KG1 (cell line): ENCODE measurements at places on chromosomes 6 and 20.

- no peak for DNase-seq
These were observed 1422.8 kb upstream of the EYS start for GRCh38 chr6:67129780-67130179.

DNA sequence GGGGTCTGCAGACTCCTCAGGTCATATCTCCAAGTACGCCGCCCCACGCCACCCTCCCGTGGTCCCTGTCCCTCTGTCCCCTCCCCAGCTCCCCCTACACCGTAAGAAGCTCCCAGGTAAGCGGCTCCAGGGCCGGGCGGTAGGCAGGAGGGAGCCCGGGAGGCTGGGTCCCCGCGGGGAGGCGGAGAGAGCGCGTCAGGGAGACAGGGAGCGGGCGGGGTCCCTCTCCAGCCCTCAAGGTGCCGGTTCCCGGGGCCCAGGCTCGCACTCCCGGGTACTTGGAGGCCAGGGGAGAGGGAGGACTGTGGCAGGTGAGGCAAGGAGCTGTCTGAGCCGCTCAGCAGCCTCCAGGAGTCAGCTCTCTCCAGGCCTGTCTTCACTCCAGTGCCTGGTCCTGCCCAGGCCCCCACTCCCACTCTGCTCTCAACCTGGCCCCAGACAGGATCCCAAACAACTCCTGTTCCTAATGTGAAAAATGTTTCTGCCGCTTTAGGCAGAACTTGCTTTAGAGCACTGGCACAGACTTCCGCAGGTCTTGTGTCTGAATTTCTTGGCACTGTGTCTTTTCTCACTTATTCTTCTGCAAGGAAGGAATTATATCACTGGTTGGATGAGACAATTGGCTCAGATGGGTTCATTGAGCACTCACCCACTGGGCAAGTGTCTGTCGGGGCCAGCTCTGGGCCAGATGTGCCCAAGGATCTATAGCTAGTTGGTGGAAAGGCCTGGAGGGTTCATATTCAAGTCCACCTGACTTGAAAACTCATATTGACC lies 36.6 kb downstream of the HLA-G start:
- DNase-seq, result no peak

- DNase-seq, result no peak
These were observed 84.9 kb upstream of the MLN start for GRCh38 chr6:33888664-33889200.

DNA sequence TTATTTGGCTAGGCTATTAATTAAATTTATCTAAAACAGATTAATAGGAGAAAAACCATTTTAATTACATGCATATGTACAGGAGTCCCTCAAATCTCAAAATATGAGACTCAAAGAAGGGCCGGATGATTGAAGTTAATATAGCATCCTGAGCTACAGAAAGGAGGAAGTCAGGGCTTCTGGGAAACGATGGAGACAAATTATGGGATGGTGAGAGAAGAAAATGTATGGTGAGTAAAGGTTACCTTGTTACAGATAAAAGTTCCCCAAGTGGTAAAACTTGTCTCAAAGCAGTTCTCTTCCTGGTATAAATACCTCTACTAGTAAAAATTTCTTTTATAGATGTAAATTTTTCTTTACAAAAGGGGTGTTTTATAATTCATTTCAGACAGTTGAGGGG lies 15.9 kb upstream of the BTN1A1 start:
- no peak for DNase-seq

GRCh38 chr6:31687321-31687720 lies 6.5 kb upstream of the LY6G5C start:
- no peak for DNase-seq

DNA sequence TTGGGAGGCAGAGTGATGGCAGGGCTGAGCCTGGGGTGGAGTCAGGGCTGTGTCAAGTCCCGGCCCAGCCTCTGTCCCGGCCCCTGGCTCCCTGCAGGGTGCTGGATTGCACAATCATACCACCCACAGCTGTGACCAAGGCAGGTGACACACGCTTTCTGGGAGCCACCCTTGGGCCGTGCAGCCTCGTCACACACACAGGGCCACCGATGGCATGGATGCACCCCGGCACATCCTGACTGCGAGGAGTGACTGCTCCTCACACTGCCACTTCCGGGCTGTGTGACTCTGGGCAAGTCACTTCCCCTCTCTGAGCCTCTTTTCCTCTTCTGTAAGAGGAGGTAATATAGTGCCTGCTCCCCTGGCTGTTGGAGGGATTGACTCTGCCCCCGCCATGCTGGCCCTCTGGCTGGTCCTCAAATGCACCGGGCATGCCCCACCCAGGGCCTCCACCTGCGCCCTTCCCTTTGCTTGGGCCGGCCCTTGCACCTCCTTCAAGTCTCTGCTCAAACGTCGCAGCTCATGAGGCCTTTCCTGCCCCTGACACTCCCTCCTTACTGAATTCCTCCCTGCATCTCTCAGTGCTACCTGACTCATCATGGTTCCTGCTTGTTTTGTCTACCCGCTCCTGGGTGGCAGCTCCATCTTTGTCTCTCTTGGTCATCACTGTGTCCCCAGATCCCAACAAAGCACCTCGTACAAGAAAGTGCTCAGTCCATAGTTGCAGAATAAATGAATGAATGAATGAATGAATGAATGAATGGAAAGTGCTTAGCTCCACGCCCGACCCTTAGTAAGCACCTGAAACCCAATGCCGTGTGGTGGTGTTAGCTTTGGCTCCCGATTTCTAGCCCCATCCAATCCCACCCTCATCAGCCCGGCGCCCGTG lies 93.5 kb downstream of the CEBPB start:
- DNase-seq, result no peak

GRCh38 chr6:27889628-27890444 lies 22.4 kb downstream of the OR2B2 start:
- DNase-seq, result no peak

DNA sequence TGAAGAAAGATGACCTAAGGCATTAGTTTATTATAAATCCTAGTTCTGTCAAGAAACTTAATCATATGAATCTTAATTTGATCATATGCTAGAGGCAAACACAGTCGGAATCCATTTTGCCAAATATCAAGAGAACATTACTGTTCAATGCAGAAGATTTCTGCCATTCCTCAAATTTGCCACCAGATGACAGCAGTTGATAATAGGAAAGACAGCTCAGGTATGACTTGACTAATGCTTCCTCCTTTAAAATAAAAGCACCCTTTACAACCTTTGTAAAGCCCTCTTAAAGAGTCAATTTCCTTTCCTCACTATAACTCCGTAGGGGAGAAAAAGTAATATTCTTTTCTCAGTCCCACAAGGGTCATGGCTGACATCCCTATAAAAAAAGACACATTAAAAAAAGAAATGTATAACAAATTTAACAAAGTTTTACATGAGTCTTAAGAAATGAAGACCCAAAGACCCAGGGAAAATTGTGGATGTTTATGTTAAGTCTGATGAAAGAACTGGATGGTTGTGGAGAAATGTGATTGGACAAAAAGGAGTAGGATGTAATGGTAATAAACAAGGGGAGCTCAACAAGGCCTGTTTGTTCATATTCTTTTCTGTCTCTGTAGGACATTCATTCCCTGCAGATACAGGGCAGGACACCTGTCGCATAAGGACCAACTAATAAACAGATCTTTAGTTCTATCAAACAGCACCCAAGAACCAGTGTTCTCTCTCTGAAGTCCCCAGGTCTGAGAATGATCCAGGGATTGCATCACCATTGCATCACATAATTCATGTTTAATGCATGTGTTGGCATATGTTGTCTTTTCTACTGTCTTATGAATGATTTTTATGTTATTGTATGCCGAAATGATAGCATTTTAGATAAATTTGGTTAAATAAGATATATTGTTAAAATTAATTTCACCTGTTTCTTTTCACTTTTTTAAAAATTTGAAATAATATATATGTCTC lies 23.0 kb upstream of the IL17A start:
- peak; percentile 27 for DNase-seq

DNA sequence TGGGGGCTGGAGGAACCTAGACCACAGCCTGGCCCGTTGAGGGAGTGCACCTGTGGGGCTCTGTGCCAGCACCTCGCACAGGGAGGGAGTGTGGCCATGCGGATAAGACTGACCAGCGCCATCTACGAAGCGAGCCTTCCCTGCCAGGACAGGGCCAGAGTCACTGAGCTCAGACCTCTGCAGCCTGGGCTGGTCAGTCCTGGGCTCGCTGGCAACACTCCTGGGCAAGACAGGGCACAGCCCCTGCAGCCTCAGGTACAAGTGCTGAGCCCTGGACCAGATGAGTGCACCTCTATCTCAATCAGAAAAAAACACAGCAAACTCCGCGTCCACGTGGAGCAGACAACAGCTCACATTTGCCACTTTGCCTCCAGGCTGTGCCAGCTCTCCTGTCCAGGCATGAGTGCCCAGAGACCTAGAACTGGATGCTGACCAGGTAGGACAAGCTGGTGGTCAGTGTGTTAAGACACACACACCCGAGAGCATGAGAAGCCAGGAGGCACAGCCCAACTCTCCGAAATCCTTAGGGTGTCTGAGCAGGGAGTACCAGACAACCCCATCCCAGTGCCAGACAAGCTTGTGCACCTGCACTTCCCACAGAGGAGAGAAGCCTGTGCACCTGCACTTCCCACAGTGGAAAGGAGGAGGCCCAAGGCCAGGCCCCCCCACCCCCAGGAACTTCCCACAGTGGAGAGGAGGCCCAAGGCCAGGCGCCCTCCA lies 4.9 kb downstream of the ARFRP1 start:
- DNase-seq, result no peak

DNA sequence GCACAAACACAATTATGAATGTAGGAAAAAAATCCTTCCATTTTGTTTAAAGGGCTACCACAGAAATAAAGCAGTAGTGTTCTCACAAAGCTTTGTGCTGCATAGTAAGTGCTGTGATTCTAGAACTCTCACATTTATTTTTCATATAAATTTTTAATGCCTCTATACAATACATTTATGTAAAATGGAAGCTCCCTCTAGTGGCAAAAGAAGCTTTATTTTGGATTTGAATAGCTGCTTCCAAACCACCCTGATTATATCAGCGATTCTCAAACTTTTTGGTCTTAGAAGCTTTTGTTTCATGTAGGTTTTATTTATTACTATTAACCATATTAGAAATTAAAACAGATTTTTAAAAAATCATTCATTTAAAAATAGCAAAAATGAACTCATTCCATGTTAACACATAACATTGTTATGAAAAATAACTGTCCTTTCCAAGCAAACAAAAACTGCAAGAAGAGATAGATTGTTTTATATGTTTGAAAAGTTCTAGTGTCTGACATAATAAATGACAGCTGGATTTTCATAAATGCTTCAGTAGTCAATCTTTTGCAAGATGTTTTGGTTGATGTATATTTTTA lies 38.4 kb downstream of the HS3ST5 start:
- DNase-seq, result peak; percentile 6

DNA sequence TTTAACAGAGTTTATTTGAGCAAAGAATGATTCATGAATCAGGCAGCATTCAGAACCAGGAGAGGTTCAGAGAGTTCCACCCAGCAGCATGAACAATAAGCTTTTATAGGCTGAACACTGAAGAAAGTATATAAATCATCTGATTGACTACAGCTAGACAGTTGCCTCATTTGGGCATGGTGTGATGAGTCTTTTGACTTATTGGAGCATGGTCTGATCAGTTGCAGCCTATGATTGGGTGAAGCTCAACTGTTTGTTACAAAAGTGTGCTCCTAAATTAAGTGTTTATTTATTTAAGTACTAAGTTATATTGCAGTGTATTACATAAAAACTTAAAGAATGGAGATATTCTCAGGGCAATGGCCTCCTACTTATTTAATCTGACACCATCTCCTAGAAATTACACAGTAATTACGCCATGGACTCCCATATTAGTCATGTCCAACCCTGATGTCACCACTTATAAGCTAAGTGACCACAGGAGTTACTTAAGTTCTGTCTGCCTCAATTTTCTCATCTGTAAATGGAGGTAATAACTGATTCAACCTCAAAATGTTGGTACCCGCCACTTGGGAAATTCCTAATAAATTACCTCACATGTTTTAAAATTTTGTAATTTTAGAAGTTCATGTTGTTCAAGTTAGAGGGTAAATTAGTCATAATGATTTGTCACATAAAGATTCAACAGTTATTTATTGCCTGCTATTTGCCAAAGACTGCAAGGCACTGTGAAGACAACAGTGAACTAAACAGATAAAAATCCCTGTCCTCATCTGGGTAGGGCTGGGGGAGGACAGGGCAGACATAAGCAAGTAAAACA lies 15.2 kb upstream of the ROS1 start:
- no peak for DNase-seq

DNA sequence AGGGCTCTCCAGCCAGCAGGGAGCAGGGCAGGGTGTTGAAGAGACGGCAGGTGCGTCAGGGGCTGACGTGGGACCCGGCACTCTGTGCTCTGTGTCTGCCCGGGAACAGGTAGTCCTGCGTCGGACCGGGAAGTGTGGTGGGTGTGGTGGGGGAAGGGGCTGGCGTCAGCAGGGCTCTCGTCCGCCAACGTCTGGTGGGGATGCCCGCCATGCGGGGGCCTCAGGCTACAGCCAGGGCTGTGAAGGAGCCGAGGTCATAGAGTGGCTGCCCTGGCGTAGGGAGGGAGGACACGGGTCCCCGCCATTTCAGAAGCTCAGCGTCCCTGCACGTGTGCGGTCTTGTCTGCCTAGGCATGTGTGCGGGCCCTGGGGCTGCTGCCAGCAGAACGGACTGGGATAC lies 25.3 kb downstream of the DNAJC5 start:
- no peak for DNase-seq

DNA sequence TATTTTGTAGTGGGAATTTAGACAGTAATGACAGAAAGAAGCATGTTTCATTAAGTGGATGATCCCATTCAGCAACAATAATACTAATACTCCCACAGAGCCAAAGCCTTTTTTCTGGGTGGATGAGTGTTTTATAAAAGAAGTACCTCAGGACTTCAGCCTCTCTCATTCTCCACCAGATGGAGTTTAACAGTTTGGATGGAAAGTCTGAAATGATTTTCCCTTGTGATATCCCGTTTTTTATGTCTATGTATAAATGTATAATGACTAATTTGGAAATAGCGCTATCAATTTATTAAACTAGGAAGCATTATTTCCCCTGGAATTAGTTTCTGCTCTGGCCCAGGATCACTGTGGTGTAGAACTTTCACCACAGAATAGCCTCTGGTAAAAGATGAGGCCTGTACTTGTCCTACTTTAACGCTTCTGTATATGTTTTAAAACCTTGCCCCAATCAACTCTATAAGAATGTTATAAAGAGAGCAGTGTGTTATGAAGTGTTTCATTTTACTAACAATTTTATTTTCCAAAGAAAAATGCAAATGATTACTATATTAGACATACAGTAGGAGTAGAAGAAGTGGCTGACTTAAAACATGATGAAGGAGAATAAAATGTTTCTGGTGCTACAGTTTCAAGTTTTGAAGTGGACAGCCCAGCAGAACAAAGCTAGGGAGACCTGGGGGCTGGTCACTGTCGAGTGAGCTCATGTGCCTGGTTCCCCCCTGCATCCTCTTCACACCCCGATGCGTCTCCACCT lies 135.6 kb downstream of the HIVEP1 start:
- DNase-seq, result no peak

GRCh38 chr6:133428295-133428694 lies 187.1 kb downstream of the EYA4 start:
- DNase-seq, result no peak

DNA sequence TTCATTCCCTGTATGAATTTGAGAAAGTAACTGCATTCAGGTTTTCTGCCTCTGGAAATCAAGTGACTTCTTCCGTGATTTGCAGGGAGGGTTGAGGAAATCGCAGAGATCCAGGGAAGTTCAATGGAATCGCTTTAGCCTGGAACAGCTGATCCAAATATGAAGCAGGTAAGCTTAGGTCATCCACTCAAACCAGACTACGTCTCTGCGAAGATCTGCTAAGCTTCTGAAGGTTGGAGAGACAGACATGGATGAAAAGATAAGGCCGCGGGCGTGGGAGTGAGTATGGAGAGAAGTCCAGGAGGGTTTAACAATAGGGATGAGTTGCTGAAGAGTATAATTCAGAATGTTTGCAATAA lies 34.2 kb upstream of the BTN3A2 start:
- no peak for DNase-seq
